ENCODE measurements at places on chromosomes 7 and 10.

DNA sequence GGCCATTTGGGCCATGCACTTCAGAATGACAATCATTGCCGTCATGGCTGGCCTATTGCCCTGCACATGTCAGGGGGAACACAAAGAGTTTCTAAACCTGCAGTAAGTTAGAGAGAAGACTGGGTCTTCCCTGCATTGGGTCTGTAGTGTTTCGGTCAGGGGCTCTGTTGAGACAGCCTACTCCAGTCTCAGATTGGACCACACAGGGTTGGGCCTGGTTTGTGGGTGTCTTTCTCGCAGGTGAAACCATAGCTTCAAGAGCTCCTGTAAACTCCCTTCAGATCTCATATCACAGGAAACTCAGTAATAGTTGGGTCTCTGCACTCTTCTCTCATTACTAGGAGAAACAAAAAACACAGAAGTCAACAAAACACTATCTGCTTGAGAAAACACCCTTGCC is 7.3 kb upstream of the TARP start:
- DNase-seq, result no peak

GRCh38 chr7:152369518-152369917 is 66.3 kb downstream of the KMT2C start:
- DNase-seq, result no peak

DNA sequence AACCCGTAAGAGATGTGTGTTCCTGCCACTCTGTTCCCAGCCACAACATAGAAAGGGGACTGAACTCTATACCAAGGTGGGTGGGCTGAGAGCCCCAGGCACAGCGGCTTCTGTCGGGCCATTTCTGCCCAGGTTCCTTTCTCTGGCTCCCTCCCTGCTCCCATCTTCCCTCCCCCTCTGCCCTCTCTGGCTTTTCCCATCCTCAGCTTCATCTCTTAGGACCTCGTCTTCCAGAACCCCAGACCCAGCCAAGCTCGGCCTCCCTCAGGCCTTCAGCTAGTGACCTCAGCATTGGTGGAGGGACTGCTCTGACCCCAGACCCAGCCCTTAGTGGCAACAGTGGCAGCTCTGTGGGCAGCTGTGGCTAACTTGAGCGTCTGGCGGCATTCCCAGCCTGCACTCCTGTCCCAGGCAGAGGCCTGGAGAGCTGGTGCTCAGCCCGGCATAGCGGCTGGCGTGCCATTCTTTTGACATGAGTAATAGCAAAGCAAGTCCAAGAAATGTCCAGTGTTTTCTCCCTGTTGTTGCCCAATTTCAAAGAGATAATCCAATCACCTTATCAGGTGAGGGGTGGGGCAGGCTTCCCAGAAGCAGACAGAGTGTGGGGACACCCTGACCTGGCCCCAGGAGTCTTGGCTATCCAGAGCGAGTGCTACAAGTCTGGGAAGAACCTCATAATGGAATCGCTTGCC is 15.9 kb downstream of the PTPRE start:
- no peak for DNase-seq

- no peak for DNase-seq
Measured at GRCh38 chr7:148905093-148905666, 21.1 kb upstream of the EZH2 start.

GRCh38 chr7:107690611-107691010 is 30.0 kb downstream of the SLC26A4 start:
- DNase-seq, result no peak

GRCh38 chr10:10788761-10789160 is 228.9 kb upstream of the CELF2 start:
- no peak for DNase-seq

DNA sequence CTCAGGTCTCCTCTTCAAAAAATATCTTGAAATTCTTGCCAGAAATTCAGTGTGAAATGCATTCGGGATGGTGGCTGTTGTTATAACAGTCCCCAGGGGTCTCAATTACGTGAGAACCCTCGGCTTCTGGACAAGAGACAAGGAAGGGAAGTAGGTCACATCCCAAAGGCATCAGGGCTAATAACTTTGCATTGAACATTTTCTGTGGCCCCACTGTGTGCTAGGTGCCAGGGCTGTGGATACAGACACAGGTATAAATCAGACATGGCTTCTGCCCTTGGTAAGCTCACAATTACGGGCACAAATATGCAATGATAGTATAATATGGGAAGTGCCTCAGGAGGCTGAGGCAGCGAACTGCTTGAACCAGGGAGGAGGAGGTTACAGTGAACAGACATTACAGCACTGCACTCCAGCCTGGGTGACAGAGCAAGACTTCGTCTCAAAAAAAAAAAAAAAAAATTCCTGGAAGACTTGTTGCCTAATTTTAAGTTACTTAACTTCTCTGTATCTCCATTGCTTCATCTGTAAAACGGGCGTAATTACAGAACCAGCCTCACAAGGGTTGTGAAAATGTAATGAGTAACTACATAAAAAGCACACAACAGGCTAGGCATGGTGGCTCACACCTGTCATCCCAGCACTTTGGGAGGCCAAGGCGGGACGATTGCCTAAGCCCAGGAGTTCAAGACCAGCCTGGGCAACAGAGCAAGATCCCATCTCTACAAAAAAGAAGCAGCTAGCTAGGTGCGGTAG is 2.5 kb upstream of the RHBDD2 start:
- no peak for DNase-seq

GRCh38 chr7:28984631-28985030 is 26.5 kb upstream of the TRIL start:
- DNase-seq, result no peak

GRCh38 chr10:17847585-17848296 is 38.6 kb downstream of the MRC1 start:
- DNase-seq, result no peak

DNA sequence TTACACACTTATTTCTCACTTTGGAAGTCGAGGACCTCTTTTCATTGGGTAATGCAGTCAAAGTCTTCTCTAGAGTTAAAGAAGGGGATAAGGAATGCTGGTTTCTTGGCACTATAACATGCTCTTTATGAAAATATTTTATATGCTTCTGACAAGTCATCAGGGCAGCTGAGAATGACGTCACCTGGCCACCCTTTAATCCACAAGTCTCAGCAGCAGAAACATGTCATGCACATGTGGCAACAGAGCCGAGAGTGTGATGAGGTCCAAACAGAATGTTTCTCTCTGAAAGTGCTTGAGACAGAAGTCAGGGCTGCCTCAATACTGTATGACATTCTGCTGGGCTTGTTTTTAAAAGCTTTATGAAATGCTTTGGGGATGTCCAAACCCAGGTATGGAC is 63.5 kb upstream of the C10orf90 start:
- DNase-seq, result no peak

DNA sequence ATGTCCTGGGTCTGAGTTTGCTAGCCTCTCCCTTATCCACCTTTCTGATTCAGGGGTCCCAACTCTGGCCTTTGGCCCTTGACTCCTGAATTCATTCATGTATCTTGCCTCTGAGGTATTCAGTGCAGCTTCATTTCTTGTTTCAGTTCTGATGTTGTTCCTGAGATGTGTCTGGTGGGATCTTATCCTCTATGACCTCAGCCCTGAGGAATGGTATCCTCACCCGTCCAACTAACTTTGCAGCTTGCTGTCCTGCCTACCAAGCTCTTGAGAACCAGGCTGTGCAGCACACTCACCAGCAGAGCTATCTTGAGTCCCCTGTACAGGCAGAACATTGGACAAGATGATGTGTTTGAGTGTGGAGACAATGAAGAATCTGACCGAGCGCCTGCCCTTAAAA is 13.8 kb downstream of the SUFU start:
- no peak for DNase-seq

- no peak for DNase-seq
Measured at GRCh38 chr10:85997544-85997943, 369.1 kb downstream of the GRID1 start.

DNA sequence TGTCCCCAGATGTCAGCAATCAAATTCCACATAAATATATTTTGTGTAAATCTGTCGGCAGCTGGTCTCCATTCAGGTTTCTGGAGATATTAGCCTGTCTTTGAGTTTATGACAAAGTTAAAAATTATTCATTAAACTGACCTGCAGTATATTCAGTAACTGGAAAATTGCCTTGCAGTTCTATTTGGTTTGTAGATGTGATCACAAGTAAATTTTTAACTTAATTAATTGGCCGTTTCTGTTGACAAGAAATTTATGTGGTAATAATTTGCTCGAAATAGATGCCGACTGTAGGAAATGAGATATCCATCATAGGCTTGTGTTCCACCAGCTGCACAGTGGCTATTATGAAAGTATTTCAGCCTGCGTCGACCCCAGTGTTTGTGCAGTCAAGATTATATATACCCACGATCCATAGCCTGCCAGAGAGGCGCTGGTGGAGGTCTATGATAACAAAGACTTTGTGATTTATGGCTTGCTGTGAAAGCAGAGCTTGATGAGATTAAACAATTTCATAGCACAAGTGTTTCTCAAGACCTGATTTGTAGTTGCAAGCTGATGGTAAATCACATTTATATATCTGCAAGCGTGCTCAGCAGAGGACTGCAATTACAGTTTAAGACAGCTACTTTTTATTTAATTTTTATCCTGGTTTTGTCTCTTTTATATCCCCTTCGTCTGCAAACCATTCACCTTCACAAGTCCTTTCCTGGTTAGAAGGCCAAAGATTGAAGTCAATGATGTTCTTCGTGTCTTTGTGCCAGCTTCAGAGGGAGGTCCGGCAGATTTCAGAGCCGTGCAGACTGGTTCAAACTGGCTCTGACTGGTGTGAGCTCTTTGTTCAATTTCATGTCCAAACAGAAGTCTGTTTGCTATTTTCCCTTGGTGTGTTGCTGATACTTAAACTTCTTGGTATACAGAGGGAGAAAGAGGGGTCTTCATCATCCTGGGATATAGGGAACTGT is 850.9 kb downstream of the LRMDA start:
- DNase-seq, result no peak

DNA sequence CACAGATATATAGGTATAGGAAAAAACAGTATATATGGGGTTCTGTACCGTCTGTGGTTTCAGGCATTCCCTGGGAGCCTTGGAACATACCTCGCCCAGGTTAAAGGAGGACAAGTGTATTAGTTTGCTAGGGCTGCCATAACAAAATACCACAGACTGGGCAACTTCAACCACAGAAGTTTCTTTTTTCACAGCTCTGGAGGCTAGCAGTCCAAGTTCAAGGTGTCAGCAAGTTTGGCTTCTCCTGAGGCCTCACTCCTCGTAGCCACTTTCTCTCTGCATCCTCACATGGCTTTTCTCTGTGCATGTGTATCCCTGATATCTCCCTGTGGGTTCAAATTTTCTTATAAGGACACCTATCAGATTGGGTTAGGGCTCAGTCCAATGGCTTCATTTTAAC is 189.1 kb downstream of the DNAH11 start:
- no peak for DNase-seq

DNA sequence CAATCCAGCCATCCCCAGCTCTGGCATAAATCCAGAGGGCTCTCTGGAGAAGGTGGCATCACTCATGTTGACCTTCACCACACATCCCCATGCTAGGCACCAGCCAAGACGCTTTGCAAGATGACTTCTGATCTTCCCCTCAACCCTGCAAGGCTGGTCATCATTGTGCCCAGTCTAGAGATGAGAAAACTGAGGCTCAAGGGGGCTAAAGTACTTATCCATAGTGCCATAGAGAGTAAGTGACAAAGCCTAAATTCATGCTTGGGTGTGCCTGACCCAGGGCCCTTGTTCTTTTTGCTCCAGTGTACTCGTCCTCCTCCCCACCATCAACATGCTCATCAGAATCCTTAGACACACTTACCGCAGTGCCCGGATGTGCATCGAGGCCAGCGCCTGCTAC is 1.7 kb upstream of the C10orf105 start:
- DNase-seq, result no peak

DNA sequence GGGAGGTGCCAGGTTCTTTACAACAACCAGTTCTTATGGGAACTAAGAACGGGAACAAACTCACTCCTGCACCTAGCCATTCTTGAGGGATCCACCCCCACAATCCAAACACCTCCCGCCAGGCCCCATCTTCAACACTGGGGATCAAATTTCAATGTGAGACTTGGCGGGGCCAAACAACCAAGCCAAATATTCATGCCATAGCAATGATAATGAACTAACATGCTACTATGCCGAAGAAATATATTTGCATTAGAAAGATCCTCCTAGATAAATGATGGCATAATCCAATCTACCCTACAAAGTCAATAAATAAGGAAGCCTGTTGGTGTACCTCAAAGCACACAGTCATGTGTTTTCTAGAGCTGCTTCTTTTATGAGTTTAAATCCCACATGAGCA is 57.6 kb downstream of the CCDC71L start:
- no peak for DNase-seq

DNA sequence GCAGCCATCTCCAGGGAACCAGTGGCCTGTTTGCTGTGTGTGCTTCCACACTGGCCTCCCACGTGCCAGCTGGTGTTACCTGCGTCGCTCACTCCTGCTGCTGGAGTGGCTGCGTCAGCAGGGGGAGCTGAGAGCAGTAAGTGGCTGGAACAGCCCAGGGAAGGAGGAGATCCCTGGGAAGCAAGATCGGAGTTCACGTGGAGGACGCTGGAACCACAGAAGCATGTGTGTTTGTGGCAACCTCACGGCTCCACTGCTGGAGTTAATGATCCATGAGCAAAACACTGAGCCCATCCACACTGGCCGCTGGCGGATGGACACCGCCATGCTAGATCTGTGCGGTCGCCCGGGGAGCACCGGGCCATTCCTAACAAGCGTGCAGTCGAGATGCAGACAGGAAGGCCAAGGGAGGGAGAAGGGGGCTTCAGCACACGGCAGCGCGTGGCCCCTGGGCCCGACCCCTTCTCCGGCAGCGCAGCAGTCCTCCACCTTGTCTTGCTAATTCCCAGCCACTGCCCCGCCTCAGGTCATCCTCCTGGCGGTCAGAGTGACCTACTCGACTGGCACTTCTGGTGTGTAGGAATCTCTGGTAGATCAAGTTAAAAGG is 68.5 kb upstream of the EEPD1 start:
- DNase-seq, result no peak

GRCh38 chr7:147664541-147664940 is 926.0 kb upstream of the C7orf33 start:
- no peak for DNase-seq

- no peak for DNase-seq
Measured at GRCh38 chr7:140212100-140212881, 35.5 kb upstream of the KDM7A start.

DNA sequence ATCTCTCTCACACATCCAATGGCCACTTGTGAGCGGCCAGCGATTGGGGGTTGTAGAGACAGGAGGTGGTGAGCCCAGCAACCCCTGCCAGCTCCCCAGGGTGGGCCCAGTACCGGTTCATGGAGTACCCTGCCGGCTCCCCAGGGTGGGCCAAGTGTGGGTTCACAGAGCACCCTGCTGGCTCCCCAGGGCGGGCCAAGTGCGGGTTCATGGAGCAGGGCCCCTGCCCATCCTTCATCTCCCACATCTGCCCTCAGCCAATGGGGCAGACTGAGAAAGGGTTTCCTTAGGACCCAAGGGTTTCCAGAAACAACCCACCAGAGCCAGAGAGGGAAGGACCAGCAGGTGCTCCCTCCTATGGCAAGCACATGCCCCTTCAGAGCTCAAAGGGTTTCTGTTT is 21.4 kb upstream of the SLIT1 start:
- no peak for DNase-seq

DNA sequence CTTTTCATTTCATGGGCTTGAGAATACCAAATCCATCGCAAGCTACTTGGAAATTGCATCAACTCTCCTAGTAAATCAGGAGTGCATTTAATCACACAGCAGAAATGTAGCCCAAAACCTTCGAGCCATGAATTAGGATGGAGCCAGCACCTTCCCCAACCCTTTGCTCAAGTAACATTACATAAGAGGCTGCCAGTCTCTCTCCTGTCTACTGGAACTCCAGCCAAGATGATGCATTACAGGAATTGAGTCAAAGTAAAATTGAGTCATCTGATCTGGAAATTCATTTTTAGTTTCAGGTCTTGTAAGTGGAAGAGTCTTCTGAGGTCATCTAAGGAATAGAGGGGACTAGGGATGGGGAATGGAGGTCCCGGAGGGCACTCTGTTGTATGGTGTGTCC is 69.7 kb upstream of the FHIP2A start:
- DNase-seq, result no peak
